ENCODE measurements at places on chromosomes 7 and 10.

- DNase-seq, result no peak
Measured at GRCh38 chr10:92575961-92576360, 2.1 kb upstream of the IDE start.

- no peak for DNase-seq
Measured at GRCh38 chr7:29005829-29006228, 47.7 kb upstream of the TRIL start.

DNA sequence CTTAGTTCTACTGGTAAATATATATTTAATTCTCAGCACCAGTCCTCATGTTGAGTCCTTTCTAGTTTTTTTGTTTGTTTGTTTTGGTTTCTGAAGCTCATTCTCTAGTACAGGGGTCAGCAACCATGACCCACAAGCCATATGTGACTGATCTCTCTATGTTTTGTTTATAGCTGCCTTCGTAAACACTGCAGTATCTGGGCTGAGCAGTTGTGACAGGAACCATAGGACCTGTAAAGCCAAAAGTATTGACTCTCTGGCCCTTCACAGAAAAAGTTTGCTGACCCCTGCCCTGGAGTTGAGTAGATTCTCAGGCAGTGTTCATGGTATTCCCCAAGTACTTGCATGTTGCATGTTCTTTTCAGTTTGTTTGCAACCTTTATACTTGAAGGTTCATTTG lies 20.8 kb downstream of the NET1 start:
- DNase-seq, result no peak

- DNase-seq, result no peak
Measured at GRCh38 chr7:110856704-110857103, 234.2 kb upstream of the LRRN3 start.

GRCh38 chr7:84624527-84624926 lies 429.9 kb upstream of the SEMA3A start:
- DNase-seq, result no peak

- no peak for DNase-seq
Measured at GRCh38 chr10:3803295-3803926, 18.4 kb upstream of the KLF6 start.

DNA sequence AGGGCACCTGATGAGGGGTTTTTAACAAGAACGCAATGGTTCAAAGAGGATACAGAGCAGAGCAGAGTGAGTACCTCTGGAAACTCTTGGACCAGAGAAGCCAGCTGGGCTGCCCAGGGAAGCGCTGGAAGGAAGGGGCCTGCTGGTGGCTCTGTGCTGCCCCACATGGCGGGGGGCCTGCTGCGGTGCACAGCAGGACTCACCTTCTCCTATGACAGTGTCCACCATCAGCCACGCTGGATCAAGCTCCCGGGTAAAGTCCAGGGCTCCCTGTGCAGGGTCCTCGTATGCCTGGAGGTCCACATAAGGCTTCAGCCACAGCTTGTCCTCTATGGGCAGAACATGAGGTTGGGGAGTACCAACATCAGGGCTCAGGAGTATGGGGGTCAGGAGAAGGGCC lies 12.5 kb downstream of the EPHA1 start:
- DNase-seq, result no peak

GRCh38 chr7:1459920-1460820 lies 900 bp upstream of the MICALL2 start:
- no peak for DNase-seq

DNA sequence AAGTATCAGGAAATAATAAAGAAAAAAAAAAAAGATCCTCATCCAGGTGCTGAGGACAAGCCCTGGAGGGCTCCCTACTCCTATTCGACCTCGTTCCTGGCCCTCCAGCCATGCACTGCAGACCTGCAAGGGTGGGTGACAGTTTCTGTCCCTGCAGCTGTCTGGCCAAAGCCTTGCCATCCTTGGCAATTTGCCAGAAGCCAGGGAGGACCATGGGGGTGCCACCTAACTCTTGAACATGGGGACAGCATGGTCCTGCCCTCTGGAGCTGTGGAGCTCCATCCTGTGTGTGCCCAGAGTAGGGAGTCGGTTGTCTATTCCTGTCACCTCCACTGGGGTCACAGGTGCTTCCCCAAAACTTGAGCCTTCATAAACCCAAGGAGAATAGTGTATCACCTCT lies 27.8 kb downstream of the DMBT1 start:
- no peak for DNase-seq

GRCh38 chr7:25851332-25852210 lies 300.4 kb upstream of the NFE2L3 start:
- peak; percentile 80 for DNase-seq

DNA sequence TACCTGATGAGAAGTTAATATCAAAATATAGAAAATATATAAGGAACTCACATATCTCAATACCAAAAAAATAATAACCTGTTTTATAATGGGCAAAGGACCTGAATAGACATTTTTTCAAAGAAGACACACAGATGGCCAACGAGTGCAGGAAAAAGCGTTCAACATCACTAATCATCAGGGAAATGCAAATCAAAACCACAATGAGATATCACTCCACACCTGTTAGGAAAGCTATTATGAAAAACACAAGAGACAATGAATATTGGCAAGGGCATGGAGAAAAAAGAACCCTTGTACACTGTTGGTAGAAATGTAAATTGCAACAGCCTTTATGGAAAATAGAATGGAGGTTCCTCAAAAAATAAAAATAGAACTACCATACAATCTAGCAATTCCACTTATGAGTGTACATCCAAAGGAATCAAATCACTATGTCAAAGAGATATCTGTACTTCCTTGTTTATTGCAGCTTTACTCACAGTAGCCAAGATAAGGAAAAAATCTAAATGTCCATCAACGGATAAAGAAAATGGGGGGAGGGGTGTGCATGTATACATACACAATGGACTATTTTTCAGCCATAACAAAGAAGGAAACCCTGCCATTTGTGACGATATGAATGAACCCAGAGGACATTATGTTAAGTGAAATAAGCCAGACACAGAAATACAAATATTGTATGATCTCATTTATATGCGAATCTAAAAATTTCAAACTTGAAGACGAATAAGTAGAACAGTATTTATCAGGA lies 3.6 kb upstream of the ALOX5 start:
- no peak for DNase-seq

DNA sequence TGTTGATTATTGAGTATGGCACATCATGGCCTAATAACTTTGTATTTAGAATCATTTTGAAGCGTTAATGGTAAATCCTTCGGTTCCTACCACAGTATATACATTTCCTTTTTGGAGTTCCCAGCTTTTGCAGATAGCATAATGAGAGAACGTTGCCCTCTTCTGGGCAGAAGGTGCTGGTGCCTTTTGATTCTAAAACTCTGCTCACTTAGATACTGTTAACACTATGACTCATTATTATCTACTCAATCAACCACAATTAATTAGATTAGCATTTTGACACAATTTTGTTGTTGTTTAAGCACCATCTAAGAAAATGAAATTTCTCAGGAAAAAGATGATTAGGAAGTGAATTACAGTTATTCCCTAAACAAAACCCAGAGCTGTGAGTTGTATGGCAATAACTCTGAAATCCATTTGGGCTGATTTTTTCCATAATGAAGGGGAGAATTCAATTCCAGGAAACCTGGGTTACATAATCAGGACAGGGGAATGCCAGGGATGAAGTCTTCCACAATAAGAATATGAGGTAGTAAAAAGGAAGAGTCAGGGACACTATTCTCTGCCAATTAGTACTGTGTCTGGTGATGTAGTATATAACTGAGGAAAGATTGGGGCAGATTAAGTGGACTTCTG lies 11.5 kb upstream of the DLD start:
- DNase-seq, result peak; percentile 3

- no peak for DNase-seq
Measured at GRCh38 chr10:88437411-88437810, 145.7 kb downstream of the RNLS start.

DNA sequence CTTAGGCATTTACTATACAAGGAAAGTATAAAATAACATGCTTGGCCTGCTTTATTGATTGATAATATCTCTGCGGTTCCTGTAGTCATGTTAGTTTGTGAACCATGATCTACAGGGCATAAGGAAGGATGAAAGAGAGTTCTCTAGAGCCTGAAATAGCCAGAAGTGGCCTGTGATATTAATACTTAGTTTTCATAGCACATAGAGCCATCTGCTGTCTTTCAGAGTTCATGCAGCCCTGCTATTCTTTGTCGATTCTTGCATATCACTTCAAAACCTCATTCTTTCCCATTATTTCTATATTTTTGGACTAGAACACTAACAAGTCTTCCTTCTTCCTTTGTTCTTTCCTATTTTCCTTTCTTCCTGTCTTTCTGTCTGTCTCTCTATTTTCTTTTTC lies 26.4 kb upstream of the PRKG1 start:
- no peak for DNase-seq

GRCh38 chr7:85103962-85104361 lies 82.9 kb downstream of the SEMA3D start:
- DNase-seq, result no peak

- DNase-seq, result no peak
Measured at GRCh38 chr7:158952776-158953175, 96.4 kb downstream of the DYNC2I1 start.

DNA sequence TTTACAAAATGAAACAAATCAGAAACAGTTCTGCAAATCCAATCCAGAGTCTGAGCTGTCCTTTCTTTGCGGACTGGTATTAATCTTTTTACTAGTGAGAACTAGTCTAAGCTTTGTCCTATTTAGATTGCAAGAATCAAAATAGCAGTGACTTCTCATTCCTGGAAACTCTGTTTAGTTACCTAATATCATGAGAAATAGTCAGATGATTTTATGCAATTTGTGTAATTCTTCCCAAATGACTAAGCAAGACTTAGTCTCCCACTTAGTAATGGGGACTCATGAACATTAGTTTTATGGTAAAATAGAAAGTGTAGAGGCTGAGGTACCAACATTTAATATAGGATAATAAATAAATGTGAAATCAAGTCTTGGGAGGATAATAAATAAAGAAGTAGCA lies 341.3 kb downstream of the DNAJB9 start:
- DNase-seq, result no peak

GRCh38 chr10:35827783-35828182 lies 185.7 kb upstream of the FZD8 start:
- no peak for DNase-seq

All from NCI-H2107 (cell line).